Activated CD8-positive, alpha-beta memory T cell treated with anti-CD3 and anti-CD28 coated beads, Interleukin-2, amount 50 U/mL, for 4 hours (primary cell): ENCODE measurements at places on chromosomes 2 and 18.
A peak's percentile ranks its signal among the peaks of the same experiment; 100 is the strongest.

- DNase-seq: no peak
These were observed 224.5 kb downstream of the TXNL1 start for GRCh38 chr18:56413862-56414261.

DNA sequence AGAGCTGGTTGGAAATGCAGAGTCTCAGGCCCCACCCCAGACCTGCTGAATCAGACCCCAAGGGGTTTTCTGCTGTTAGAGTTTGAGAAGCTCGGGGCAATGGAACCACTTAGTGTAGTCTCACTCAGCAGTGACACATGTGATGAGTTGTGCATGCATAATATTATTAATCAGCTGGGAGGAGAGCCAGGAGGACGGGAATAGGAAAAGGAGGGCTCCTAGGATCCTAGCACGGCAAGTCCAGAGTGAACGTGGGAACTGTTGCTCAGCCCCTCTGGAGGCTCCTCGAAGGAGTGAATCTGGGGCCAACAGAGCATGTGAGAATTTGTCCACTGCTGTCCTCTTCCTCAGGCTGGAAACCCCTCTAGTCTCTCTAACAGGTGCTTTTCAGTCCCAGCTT, 87.1 kb downstream of the HS1BP3 start:
- no peak for DNase-seq

DNA sequence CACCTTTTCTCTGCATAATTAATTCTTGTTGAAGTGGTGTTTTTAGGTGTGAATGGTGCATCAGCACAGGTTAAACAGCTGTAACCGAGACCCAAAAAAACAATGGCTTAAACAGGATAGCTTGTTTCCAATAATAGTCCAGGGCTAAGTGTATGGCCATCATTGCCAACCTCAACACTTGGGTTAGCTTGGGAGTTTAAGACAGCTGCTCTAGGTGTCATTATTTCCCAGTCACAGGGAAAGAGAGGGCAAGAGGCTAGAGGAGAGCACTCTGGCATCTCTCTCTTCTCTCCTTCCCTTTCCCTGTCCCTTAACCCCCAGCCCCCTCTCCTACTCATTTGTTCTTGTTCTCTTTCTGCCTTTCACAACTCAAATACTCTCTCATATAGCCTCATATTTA, 21.1 kb downstream of the BIRC6 start:
- DNase-seq: no peak

DNA sequence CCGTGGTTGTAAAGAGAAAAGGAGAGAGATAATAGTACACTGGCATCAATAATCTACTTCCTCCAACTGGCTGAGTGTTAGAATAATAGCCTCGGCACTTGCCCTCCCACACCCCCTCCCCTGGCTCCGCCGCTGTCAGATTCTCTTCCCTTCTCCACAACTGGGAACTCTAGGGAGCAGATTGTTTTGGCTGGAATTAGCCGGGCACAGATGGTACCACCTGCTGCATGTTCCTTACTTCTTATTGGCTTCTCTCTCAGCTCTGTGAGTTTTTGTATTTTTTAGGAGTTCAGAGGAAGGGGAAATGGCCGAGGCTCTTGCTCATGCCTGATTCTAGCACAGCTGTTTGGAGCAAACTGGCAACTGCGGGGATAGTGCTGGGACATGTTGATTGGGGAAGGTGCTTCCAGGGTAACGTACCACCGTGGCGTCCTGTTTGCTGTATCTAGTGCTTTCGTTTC, 140.0 kb downstream of the ZEB2 start:
- DNase-seq: no peak

GRCh38 chr2:102138331-102138730, 4.2 kb upstream of the IL1R1 start:
- DNase-seq: no peak

DNA sequence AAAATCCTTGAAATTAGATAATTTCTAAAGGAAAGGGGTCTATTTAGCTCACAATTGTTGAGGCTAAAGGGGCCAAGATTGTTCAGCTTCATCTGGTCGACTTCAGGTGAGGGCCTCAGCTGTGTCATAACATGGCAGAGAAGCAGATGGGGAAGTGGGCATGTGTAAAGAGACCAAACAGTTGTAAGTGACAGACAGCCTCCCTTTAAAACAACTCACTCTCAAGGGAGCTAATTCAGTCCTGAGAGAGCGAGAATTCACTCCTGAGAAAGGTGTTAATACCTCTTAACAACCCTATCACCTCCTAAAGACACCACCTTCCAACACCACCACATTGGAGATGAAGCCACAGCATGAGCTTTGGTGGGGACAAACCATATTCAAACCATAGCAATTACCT, 62.4 kb downstream of the KCMF1 start:
- no peak for DNase-seq

GRCh38 chr18:36672437-36673344, 156.1 kb downstream of the TPGS2 start:
- no peak for DNase-seq

GRCh38 chr18:49628881-49629795, 67.3 kb downstream of the LIPG start:
- no peak for DNase-seq

DNA sequence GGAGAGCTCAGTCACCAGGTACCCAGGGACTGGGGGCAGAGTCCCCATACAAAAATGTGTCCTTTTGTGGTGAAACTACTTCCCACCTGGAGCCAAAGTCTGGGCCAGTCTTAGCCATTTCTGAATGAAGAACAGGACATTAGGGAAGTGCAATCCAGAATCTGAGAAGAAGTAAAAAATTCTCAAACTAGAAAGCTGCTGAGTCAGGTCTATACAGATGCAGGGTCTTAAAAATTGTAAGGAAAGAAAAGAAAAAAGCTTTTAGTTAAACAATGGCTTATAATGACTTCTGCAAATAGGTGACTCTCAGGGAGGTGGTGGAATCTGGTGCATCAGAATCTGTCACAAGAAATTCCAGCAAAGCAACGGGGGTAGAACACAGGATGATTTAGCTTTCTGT, 13.5 kb downstream of the ZBTB7C start:
- DNase-seq: no peak

DNA sequence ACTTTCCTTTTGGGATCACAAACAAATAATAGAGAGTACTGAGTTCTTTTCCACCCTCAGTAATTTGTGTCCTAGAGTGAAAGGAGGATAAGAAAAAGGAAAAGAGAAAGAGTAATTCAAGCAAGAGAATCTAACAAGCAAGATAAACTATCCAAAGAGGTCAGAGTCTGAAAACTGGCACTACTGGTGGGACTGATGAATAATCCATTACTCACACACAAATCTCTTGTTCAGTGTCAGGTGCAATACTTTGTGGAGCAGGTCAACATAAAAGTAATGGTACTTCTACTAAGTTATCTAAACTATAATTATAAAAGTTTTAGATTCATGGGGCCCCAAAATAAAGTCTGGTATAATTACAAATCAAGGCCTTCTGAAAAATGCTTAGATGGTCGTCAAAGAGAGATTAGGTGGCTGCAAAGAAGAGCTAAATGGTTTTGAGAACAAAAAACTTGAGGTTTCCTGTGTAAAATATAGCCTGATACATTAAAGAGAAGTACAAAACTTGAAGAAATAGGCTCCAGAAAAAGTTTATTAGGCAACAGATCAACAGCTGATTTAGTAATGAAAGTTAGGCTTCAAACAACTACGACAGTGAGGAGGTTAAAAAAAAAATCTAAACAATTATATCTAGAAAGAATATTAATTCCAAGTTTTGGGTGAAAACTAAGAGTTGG, 109.4 kb downstream of the BAZ2B start:
- DNase-seq: no peak

- DNase-seq: no peak
These were observed 401.6 kb upstream of the NRP2 start for GRCh38 chr2:205280596-205281236.

- no peak for DNase-seq
These were observed 32.5 kb downstream of the GAREM1 start for GRCh38 chr18:32438173-32438572.

DNA sequence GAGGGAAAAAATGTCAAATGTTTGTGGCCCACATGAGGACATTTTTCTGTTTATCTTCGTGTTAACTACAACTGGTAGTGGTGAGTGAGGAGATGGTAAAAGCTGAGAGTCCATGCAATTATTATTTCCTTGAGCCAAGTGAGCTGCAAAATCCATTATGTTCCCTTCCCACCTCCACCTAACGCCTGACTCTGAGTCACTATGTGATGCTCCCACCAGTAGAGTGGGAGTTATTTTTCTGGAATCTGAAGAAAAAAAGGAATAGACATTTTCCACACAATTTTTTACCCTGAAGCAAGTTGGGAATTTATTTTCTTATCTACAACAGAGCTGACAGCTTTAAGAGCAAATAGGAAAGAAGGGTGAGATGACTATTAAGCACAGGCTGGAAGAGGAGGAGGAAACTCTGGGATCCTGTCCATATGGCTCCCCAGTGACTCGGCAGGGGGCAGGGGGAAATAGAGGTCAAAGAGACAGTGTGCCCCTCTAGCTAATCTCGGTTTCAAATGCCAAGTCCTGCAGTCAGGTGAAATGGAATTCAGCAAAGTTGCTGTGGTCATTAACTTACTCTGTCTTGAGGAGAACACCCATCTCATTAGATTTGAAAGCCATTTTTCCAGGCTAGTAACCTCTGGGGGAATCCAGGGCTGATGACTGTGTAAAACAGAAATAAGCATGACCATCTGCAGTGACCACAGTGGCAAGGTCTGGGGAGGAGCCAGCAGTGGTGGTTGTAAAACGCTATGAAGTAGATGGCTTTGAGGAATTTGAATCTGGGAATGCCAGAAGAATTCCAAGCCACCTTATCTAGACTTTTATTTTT, 463.9 kb downstream of the STK39 start:
- DNase-seq: no peak

- no peak for DNase-seq
These were observed 166.4 kb downstream of the TMEM247 start for GRCh38 chr2:46645681-46646162.

GRCh38 chr2:10382354-10383061, 65.6 kb downstream of the ODC1 start:
- peak; percentile 26 for DNase-seq

DNA sequence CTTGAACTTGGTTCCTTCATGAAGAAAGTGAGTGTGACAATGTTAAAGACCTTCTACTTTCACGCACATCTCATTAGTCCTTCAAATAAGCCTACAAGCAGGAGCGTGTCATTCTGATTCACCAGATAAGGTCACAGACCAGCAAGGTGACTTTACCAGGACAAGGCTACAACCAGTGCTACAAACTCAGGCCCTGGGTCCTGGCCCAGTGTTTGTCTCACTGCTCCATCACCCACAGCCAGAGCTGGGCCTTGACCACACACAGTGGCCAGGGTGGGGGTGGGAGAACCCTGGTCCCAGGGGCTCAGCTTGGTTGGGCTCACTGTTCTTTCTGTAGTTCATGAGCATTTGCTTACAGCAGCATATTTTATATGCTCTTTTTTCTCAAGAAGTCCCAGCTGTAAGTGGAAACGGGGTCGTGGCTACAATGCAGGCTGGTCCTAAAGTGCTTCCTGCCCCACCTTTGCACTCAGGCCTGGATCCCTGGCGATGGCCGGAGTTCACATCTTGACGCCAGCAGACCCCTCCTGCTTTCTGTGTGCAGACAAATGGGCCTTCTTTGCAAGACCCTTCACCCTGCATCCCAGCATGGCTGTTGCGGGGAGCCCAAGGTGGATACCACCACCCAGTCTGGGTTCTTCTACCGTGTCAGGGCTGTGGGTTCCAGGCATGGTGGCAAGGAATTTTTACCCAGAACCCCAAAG, 153.6 kb upstream of the EPAS1 start:
- DNase-seq: no peak

DNA sequence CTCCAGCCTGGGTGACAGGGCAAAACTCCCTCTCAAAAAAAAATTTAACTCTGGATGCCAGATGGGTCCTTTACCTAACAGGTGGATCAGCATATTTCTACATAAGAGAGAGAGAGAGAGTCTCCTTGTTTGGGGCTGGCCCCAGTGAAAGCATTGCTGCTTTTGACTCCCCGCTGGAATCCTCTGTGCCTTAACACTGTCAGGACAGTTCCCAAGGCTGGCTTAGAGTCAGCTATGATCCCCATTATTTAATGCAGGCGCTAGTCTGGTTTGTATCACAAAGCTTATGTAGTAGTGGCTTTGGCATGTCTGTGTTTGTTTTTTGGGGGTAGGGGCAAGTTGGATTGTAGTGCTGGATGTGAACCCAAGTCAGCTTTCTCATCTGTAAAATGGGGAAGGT, 9.4 kb downstream of the INPP4A start:
- no peak for DNase-seq
